ENCODE measurements at places on chromosomes 7 and 10. TPM values are rescaled to one million over a fixed set of nuclear protein-coding genes. Genes with fewer than 3 reads are reported as not detected.

GRCh38 chr7:148515237-148515636 lies 75.3 kb upstream of the C7orf33 start:
- DNase-seq: no peak
- H3K27me3 ChIP-seq: peaks cover 4% of the 10 kb centered on the region
- H3K27ac ChIP-seq: no peak overlapping the region
- H3K4me3 ChIP-seq: no peak overlapping the region
- H3K4me1 ChIP-seq: no peaks in the 10 kb centered on the region
- no peaks in the 10 kb centered on the region for H3K36me3 ChIP-seq

DNA sequence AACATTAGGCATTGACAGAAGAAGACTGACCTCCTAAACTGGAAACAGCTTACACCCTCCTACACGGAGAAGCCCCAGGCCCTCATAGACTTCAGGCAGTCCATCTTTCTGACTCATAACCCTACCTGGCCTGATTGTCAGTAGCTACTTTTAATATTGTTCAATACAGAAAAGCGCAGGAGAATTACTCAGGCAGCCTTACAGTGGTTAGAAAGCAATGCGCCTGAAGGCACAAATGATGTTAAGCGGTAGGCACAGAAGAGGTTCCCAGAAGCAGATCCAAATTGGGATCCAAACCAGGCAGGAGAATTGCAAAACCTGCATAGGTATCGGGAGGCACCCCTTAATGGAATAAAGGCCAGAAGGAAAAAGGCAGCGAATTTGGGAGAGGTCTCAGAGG lies 5.4 kb upstream of the CYREN start:
- no peak for DNase-seq
- H3K4me1 ChIP-seq: peaks cover 3% of the 10 kb centered on the region
- no peaks in the 10 kb centered on the region for H3K27me3 ChIP-seq
- no peak overlapping the region for H3K27ac ChIP-seq
- H3K36me3 ChIP-seq: no peaks in the 10 kb centered on the region

OAT gene
- total RNA-seq: 55.2 TPM

- H3K4me3 ChIP-seq: no peak overlapping the region
- DNase-seq: no peak
- peak overlapping the region; percentile 47 for H3K27ac ChIP-seq
- H3K27me3 ChIP-seq: no peaks in the 10 kb centered on the region
- no peaks in the 10 kb centered on the region for H3K36me3 ChIP-seq
Measured at GRCh38 chr10:63642808-63643207, 121.6 kb downstream of the REEP3 start.

PRF1 gene
- 32.3 TPM for total RNA-seq

All from upper lobe of right lung (tissue), 1 donor.